ENCODE measurements at places on chromosomes 16 and 17.

GRCh38 chr17:6059406-6059805, 10.8 kb upstream of the WSCD1 start:
- no peak for DNase-seq

GRCh38 chr17:12252462-12252861, 231.8 kb downstream of the MAP2K4 start:
- no peak for DNase-seq

DNA sequence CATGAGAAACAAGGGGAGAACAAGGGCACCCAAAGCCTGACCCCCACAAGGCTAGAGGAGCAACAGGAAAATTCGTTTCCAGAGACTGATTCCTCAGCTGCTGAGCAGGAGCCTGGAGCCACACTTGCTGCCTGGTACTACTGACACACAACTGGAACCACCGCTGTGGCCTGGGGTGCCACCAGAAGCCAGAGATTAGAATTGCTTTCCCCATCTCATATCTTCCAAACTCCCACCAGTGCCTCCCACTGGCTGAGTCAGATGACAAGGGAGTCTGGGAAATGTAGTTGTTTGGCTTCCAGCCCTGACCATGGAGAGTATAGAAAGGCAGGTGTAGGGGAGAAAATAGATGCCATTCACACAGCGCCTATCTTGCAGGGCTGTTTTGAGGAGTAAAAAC, 4.1 kb upstream of the TMEM11 start:
- no peak for DNase-seq

GRCh38 chr16:4839942-4840341, 7.1 kb downstream of the GLYR1 start:
- DNase-seq: no peak

DNA sequence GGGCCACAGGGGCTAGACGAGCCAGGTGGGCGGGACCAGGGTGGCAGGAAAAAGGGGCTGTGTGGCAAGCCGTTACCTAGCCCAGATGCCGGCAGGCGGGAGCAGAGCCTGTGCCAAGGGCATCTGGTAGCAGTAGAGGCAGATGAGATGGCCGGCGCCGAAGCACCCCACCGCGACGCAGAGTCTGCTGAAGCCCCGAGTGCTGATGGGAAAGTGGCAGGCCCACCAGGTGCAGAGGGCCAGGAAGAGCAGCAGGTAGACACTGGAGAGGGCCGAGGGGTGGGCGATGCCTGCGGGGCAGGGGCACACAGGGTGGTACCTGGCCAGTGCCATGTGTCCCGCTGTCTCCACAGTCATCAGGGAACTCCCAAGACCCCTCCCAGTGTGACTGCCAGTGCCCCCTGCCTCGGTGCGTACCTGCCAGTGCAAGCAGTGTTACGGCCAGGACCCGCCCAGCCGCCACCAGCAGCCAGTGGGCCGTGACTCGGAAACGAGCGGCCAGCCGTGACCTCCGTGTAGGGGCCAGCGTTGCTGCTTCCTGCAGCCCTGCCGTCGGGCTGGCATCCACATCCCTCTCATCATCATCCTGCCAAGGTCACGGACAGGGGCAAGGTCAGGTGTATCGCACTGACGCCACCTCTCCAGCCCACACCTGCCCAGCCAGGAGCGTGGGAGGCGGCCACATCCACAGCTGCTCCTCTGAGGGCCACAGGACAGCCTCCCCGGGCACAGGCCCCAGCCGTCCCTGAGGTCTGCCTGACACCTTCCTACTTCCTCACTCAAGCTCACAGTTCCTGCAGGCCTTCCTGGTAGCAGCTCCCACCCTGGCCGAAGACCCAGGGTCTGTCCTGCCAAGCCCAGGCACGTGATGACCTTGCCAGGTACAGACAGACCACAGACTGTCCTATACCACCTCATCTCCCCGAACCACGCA, 32.1 kb downstream of the CTU2 start:
- no peak for DNase-seq

DNA sequence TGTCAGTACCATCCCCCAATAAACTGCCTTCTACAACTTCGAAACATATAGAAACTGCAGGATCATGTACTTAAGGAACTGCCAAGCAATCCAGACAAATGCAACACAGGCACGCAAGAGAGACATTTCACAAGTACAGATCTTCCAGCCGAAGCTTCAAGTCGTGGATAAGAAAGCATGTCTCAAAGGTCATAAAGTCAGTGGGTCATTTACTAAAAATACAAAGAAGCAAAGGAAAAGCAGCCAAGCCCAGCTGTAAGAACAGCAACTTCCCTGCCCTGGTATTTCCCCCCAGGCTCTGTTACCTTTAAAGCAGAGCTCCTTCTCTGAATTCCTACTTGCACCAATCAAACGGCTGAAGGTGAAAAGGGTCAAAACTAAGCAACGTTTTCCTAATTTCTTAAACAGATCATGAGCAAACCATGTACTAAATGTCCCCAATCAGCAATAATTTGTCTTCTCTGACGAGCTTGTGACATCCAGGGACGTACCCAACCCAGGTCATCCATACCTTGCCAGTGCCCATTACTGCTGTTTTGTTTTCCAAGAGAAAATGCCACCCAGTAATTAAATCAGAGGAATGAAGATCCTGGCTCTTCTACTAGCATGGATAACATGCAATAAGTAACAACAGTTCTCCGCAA, 1.7 kb downstream of the AKTIP start:
- DNase-seq: no peak

- DNase-seq: no peak
Measured at GRCh38 chr17:65064452-65065019, 8.0 kb upstream of the GNA13 start.

DNA sequence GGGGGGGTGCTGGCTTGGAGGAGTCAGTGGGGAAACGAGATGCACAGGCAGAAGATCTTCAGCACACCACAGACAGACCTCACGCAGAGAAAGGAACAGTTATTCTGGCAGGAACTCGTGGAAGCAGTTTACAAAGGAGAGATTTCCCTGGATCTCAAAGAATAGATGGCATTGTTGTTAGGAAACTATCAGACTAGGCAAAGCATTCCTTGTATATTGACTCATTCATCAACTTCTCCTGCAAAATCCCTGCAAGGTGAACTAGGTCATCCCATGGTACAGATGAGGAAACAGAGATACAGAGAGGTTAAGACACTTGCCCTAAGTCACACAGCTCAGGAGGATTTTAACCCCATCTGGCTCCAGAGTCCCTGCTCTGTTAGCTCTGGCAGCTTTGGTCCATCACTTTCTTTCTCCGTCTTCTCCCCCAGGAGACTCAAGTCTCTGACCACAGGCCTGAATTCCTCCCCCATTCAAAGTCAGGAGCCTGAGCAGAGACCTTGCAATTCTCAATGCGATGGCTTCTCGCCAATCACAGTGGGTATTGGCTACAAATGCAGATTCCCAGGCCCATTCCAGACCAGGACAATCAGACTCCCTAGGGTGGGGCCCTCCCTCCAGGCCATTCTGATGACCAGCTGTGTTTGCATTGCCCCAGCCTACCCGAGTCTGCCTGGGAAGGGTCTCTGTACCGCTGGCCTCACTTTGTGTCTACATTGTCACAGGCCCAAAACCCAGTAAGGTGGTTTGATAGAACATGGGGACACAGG, 56.4 kb downstream of the LITAF start:
- no peak for DNase-seq

Measured in SK-N-DZ (cell line).